ENCODE measurements at places on chromosomes 11 and 22.

GRCh38 chr11:10414659-10415058 is 40.4 kb upstream of the AMPD3 start:
- DNase-seq, result no peak

DNA sequence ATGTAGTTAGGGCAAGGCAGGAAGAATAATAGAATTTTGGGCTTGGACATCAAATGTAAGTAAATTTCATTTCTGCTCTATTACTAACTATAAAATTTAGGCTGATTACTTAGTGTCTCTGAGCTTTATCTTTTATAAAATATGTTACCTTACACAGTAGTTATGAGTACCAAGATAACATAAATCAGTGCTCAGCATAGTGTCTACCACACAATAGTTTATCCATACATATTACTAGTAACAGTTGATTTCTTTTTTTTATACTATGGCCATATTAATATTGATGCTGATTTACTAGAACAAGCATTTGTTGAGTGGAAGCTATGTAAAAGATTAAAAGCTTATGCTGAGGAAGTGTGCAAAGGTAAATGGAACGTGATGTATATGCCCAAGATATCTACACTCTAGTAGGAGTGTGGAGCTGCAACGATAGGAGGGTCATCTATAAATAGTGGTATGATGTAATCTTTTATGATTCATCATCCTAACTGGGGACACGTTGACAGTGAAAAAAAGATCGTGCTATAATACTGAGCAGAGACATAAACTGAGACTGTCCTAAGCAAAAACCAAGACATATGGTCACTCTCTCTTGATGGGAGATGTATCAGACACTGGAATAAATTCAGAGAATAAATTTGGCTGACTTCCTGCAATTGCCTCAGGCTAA is 8.7 kb upstream of the SLC5A12 start:
- DNase-seq, result no peak

DNA sequence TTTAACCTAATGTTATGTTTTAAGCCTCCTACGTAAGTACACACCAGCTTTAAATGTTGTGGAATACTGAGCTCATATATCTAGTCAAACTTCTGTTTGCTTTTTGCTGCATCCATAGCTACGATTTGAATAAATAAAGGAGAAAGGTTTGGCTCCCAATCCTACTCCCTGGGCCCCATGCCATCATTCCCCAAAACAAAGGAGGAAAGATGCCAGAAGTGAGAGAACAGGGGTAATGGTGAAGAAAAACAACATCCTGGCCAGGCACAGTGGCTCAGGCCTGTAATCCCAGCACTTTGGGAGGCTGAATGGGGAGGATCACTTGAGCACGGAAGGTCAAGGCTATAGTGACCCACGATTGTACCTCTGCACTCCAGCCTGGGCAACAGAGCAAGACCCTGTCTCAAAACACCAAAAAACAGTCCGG is 26.5 kb downstream of the SCGB1A1 start:
- DNase-seq, result no peak

DNA sequence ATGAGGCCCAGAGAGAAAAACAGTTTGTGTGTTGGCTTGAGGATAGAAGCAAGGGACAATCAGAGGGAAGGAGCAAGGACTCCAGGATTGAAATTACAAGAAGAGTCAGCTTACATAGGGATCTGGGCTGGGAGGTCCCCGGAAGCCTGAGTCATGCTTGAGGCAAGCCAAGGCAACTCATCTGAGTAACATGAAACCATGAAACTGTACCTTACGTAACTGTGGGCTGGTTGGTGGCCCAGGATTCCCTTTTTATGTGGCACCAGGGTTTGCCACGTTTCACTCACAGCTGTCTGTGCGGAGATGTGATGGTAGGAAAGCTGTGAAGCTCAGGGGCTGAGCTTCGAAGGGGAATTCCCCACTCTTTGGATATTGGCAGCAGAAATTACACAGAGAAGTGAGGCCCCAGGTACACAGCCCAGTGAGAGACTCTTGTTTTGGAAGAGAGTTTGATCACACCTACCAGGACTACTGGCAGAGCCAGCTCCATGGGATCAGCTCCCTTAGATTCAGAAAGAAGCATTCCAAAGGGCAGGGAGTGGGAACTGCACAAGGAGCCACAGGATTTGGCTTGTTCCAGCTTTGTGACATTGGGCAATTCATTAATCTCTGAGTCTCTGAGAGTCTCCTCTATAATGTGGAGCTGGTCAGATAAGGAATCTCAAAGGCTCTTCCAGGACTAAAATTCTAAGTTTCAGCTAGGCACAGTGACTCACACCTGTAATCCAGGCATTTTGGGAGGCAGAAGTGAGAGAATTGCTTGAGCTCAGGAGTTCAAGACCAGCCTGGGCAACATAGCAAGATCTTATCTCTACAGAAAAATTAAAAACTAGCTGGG is 7.8 kb downstream of the SLC5A1 start:
- DNase-seq, result peak; percentile 3

- DNase-seq, result no peak
Observed at GRCh38 chr11:129888451-129888850, 6.9 kb downstream of the NFRKB start.

GRCh38 chr11:17978553-17979287 is 34.1 kb downstream of the SERGEF start:
- DNase-seq, result no peak

- no peak for DNase-seq
Observed at GRCh38 chr22:41003066-41003465, 51.9 kb downstream of the RBX1 start.

DNA sequence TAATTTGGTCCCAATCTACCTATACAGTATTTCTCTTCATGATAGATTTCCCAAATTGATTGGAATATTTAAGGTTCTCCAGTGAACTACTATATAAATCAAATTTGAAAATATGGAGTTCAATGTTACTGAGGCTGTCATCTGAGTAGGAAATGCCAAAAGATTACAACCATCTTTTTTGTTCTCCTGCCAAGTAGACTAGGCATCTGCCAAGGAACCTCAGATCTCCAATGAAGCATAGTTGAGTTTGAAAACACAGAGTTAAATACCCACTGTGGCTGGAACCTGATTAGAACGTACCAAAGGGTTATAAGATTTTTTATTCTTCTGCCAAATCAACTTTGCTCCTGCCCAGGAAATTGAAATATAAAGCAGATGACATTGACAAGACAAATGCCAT is 330.9 kb downstream of the CNTN5 start:
- DNase-seq, result no peak

DNA sequence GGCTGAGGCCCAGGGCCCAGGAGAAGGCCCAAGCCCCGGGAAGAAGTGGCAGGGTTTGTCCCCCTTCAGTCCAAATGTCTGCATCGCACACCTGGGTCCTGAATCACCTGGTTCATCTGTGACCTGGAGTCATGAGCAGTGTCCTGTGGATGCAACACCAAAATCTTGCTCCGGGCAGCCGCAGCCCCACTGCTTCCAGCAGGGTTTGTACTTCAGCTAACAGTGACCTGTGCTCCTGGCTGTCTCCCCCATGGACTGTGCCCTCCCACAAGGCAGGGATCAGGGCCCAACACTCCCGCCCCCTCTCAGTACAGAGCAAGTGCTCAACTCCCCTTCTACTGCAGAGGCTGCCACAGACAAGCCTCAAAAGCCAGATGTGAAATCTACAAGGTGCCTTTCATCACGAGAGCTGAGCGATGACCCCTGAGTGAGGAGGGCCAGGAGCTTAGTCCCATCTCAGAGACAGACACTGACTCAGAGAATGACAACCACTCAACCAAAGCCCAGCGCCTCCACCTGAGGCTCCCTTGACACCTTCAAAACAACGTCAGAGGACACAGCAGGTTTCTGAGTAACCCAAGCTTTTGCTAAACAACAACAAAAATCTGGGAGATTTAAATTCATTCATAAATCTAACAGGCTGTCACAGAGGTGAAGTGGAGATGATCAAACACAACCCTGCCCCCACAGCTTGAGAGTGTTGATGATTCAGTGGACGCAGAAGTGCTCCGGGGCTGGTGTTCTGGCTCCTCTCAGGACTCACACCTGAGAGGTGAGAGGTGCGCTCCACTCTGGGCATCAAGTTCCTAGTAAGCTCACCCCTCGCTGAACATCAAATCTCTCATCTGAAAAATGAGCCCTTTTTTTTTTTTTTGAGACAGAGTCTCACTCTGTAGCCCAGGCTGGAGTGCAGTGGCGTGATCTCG is 3.4 kb downstream of the KIAA0930 start:
- no peak for DNase-seq

- no peak for DNase-seq
Observed at GRCh38 chr11:5603326-5603725, 6.9 kb downstream of the TRIM6 start.

DNA sequence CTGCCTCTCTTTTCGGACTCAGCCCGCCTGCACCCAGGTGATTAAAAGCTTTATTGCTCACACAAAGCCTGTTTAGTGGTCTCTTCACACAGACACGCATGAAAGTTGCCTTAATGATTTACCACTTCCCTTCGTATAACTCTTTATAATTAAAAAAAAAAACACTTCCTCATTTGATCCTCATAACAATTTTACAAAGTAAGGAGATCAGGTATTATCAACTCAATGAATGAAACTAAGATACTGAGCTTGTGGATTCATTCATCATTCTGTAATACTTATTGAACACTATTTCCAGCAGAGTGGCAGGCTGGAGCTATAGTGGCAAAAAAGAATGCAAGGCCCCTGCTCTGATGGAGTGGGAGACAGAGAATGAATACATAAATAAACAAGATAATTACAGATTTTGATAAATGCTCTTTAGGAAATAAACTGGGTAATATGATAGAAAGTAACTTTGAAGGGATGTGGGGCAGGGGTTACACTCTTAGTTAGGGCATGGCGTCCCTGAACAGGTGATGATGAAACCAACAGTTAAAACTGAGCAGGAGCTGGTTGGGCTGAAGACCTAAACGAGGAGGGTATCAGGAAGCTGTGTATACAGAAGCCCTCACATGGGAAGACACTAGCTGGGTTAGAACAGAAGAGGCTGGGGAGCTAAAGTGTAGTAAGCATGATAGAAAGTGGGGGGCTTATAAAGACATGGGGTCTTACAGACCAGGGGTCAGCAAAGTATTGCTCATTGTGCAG is 5.4 kb upstream of the CRTAM start:
- DNase-seq, result no peak

GRCh38 chr11:67632982-67633755 is 3.4 kb upstream of the NUDT8 start:
- DNase-seq, result no peak

GRCh38 chr22:20147237-20147988 is 3.4 kb downstream of the CCDC188 start:
- no peak for DNase-seq

DNA sequence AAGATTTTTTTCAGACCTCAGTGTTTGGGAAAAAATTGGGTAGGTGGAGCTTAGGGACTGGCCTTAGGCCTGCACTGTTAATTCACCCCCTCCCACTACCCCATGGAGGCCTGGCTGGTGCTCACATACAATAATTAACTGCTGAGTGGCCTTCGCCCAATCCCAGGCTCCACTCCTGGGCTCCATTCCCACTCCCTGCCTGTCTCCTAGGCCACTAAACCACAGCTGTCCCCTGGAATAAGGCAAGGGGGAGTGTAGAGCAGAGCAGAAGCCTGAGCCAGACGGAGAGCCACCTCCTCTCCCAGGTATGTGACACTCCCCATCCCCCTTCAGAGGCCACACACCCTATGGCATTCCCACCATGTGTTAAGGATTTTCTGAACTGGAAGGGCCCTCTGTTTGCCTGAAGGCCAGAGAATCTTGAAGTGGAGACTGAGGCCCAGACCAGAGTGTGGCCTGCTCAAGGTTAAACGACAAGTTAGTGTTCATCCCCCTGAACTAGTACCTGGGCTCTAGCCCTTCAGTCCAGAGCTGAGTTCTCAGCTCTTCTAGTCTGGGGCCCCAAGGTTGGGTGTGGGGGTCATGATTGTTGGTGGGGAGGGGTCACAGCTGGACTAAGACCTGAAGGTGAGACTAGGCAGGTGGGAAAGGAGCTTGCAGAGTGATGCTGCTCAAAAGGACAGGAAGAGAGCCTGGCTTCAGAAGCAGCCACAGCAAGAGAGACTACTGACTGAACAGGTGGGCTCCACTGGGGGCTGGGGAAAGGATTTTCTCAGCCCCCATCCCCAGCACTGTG is 2.3 kb upstream of the FOLR1 start:
- no peak for DNase-seq

DNA sequence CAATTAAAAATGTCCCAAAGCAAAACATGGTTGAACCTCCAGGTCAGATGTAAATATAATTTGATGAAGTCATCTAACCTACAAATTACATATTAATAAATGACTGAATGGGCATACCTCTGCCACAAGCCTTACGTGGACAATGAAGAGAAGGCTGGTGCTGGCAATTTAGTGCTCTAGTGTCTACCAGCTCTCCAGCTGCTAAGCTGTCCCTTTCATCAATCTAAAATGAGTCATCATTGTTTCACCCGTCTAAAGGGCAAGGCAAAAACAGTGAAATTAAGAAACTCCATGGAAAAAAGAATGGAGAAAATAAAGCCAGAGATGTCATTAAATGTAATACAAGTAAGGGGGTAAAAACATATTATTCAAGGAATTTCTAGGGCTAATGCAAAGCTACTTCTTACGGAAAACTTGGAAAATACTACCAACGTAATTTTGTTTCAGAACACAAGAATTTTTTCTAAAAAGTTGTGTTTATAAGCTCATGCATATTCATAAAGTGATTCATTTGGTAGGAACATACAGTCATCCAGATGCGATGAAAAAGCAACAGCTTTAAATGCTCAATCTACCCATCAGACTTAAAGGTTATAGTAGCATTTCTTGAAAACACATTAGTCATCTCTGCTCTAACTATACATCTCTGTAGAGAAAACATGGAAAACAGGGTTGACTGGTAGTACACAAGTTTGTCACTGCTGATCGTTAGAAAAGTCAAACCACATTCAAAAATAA is 71.5 kb downstream of the SIK3 start:
- no peak for DNase-seq

GRCh38 chr11:94924612-94925011 is 48.7 kb downstream of the CWC15 start:
- no peak for DNase-seq

DNA sequence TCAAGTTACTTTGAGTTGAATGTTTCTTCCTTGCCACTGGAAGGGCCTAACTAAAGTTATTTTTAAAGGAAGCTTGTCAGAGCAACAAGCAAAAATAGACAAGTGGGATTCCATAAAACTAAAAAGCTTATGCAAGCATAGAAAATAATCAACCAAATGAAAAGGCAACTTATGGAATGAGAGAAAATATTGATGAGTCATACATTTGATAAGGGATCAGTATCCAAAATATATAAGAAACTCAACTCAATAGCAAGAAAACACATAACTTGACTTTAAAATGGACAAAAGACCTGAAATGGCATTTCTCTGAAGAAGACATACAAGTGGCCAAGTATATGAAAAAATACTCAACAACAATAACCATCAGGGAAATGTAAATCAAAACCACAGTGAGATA is 264.5 kb upstream of the UBASH3B start:
- no peak for DNase-seq

GRCh38 chr11:82832983-82833382 is 67.2 kb downstream of the PRCP start:
- no peak for DNase-seq

GRCh38 chr22:49566693-49567092 is 261.0 kb downstream of the BRD1 start:
- no peak for DNase-seq

- DNase-seq, result no peak
Observed at GRCh38 chr11:2390725-2391151, 9.8 kb upstream of the TSSC4 start.
